ENCODE measurements at places on chromosomes 5 and 9.

- no peak for DNase-seq
Observed at GRCh38 chr9:22211588-22212360, 202.7 kb upstream of the CDKN2B start.

DNA sequence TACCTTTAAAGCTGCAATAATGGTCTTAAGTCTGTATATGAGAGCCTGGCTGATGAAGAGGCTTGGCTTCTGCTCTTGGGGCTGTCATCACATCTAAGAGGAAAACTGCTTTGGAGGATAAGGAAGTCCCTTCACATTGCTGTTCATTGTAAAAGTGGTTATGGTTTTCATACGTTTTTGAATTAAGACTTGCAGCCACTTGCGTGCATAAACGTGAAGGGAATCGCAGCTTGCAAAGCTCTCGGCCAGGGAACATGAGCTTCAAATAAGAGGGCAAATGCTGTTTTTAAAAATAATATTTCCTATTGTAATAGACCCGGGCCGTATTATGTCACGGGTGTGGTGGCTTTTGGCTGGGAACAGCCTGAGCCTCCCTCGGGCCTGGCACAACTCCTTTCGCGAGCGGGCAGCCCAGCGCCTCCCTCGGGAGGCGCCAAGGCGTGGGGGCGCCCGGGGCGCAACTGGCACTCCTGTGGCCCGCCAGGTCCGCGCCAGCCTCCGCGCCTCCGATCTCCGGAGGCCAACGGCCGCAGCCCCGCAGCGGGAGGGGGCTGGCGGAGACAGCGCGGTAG lies 538 bp upstream of the ARHGEF28 start:
- peak; percentile 6 for DNase-seq

GRCh38 chr9:129362287-129363000 lies 184.4 kb upstream of the IER5L start:
- no peak for DNase-seq

GRCh38 chr5:106940301-106940846 lies 730.4 kb downstream of the EFNA5 start:
- DNase-seq: no peak

- no peak for DNase-seq
Observed at GRCh38 chr5:145598184-145598583, 237.0 kb downstream of the PRELID2 start.

- DNase-seq: peak; percentile 68
Observed at GRCh38 chr9:95505717-95506427, 10.9 kb downstream of the PTCH1 start.

DNA sequence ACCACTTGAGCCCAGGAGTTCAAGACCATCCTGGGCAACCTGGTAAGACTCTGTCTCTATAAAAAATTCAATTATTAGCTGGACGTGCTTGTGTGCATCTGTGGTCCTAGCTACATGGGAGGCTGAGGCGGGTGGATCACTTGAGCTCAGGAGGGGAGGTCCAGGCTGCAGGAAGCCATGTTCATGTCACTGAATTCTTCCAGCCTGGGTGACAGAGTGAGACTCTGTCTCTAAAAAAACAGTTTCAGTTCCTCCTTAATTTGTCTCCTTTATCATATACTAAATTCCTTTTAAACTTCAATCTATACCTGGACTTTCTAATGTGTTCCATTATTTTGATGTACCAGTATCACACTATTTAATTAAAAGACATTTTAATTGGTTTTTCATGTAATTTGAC lies 422.2 kb upstream of the TLE4 start:
- no peak for DNase-seq

GRCh38 chr9:128933731-128934130 lies 12.9 kb downstream of the PHYHD1 start:
- no peak for DNase-seq

DNA sequence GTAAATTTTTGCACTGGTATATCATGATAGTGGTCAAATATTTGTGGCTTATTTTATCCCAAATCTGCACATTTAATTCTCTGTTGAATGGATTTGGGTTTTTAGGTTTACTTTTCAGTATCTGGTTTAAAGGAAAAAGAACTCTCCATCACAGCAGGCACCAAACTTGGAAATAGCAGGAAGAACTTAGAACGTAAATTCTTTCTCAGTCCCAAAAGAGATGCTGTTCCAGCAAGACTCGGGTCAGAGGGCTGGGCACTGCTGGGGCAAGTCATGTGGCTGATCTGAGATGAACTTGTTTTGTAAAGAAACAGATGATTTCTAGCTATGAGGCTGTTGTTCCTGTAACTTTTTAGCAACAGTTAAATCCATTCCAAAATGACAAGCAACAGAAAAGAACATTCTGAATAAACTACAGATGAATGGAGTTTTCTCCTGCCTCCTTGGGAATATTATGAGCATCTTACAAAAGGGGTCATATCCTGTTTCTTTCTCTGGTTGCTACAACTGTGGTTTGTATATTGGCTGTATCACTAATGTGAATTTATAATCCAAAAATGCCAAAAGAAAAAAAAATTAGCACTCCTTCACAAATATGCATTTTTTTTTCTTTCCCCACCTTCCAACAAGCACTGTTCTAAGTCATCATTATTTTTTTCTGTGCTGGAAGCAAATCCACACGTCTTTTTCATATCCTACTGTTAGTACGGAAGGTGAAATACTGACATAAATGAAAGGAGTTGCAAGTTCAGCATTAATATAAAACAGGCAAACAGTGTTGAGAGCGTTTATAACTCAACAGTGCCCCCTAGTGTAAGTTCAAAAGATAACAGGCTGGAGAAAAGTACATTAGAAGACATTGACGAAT lies 31.1 kb downstream of the OR2K2 start:
- DNase-seq: peak; percentile 91

DNA sequence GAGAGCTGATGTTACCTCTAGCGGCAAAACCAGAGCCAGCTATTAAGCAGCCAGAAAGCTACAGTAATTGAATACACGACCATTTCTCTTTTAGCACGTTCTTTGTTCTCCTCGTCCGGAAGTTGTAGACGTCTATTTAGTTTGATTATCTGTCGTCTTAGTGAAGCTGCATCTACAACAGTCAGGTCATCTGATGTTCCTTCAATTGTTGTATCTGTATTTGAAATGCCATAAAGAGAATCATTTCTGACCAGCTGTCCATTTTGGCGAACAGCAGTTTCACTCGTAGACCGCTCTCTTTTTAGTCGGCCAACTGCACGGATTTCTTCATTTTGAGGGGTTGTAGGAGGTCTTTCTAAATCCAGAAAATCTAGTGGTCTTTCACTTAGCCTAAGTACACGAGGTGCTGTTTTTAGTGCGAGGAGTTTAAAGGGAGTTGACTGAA lies 12.6 kb downstream of the PDE6A start:
- no peak for DNase-seq

GRCh38 chr5:142686210-142686734 lies 382 bp upstream of the FGF1 start:
- DNase-seq: peak; percentile 64

- DNase-seq: no peak
Observed at GRCh38 chr5:158943057-158943456, 156.7 kb downstream of the EBF1 start.

GRCh38 chr9:70802758-70803436 lies 318.5 kb downstream of the TRPM3 start:
- no peak for DNase-seq

DNA sequence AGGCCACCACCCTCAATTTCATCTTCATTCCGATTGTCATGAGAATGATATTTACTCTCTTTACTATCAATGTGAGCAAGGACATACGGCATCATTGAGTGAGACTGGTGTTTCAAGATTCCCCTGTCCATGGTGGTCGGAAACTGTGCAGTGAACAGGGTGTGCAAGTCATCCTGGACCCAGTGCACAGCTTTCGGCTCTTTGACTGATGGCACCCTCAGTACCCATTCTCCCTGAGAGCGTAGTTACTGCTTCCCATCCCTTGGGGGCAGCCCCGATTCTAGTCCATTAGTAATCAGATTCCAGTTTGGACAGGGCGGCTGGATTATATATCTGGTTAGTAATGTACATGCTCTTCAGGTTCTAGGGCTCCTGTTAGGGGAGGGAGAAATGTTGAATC lies 61.7 kb upstream of the SUB1 start:
- DNase-seq: no peak

GRCh38 chr5:51806677-51807076 lies 423.4 kb downstream of the ISL1 start:
- no peak for DNase-seq

- DNase-seq: no peak
Observed at GRCh38 chr9:113506090-113506589, 42.6 kb downstream of the RGS3 start.

- DNase-seq: no peak
Observed at GRCh38 chr5:68502531-68502930, 287.0 kb downstream of the PIK3R1 start.

DNA sequence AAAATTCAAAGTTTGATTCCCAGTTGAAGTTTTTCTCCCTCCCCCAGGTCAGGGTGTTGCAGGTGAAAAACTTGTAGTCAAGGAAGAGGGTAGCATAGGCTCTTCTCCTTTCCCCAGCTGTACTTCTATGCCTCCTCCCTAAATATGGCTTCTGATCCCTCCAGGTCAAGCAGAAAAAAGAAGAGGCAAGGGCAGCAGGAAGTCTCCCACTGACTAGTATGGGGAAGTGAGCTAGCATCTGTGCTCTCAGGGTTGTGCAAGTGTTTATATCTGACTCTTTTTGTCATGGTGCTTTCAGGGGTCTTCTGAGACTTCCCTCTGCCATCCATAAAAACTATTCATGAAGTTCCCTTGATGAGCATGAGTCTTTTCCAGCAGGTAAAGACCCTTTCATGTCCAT lies 76.0 kb downstream of the ATPSCKMT start:
- peak; percentile 11 for DNase-seq

- DNase-seq: no peak
Observed at GRCh38 chr5:40559306-40559705, 120.4 kb upstream of the PTGER4 start.

DNA sequence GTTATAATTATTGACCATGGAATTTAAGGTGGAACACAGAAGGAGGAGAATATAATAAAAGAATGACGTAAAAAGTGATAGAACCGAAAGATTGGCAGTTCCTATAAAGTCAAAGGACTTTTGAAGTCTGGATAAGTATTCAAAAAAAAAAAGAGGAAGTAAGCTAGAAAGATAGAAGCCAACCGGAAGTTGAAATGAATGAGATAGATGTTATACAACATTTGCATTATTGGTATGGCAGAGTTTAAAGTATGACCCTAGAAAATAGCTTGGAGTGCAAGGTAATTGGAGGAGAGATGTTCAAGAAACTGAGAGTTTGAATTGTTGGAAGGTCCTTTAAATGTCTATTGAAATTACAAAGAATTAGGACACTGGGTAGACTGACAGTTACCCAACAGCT lies 293.6 kb downstream of the FER start:
- DNase-seq: no peak

- no peak for DNase-seq
Observed at GRCh38 chr5:102099766-102100331, 196.2 kb downstream of the SLCO4C1 start.

DNA sequence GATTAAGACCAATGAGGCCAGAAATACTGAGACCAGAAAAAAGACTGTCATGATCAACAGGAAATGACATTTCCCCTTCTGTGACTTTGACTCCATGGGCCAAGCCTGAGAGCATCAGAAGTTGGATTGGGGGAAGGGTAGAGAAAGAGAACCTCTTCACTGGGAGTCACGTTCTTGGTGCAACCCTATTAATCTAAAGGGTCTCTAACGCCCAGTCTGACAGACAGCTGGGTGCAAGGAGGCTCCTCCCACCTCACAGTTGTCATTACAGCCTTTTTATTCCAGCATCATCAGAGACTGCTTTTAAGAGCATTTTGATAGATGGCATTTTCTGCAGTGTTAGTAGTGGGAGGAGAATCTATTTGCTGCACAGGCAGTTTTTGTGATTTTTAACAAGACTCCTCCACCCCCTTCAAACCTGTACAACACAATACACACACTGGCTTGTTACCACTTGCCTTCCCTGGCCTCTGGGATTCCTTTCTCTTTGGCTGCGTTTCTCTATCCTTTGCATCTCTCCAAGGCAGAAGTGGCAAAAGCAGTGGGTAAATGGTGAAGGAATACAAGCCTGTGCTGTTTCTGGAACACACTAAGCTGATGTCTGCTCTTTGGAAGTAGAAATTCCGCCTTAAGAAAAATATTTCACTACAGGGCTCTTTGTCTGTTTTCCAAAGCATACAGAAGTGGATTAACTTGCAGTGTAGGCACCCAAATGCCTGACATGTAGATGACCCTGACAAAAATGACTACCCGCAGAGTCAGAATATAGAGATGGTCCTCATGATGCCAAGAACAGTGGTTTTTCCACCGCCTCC lies 310.4 kb upstream of the ZNF608 start:
- DNase-seq: no peak

DNA sequence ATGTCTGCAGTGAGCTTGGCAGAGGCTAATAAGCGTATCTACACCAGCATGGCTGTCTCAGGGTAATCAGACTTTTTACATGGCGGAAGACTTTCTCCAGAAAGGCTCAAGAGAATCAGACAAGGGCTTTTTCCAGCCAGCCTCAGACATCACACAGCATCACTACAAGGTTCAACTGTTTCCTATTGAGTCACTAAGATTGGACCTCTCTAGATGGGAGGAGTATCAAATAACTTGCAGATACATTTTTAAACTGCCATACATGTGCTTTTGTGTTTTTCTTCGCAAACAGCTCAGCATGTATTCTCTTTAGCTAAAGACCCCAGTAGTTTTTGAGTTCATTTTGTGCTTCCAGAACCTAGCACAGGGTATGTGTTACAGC lies 22.9 kb upstream of the PIK3R1 start:
- DNase-seq: no peak

- no peak for DNase-seq
Observed at GRCh38 chr5:118321081-118321480, 667.3 kb downstream of the DTWD2 start.

DNA sequence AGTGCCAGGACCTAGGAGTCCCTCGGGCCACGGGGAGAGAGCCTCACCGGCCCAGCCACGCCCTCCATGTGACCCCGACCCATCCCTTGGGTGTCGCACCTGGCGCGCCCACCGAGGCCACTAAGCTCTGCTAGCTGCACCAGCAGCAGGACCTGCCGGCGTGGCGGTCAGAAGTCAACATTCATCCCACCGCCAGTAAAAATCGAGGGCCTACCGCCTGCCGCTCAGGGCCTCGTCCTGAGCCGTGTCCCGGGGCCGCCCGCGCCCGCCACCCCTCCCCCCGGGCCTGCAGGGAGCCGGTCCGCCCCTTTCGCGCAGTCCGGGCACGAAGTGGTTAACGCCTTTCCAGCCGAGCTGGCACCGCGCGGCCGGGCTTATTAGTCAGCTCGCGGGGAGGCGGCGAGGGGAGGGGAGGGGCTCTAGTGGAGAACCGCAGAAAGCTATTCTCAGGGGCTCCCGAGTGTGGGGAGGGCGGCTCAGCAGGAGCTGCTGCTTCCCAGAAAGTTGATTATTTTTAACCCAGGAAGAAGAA lies 124.4 kb downstream of the C9orf50 start:
- DNase-seq: peak; percentile 94

GRCh38 chr5:6674421-6674820 lies 38.8 kb upstream of the TENT4A start:
- DNase-seq: no peak

DNA sequence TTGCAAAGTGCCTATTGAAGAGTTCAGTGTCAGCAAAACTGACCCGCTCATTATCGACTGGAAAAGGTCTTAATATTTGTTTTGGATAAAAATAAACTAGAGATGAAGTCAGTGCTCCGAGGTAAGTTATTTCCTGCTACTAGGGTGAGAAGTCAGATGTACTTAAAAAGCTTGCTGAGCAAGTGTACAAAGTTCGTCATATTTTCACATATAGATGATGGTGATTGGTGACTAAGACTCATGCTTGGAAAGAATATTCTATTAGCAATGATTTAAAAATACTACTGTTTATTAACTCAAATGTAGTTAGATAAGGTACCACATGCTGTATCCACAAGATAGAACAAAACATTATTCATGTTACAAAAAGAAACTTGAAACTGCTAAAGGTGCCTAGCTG lies 643.7 kb downstream of the GABRG2 start:
- no peak for DNase-seq

- DNase-seq: no peak
Observed at GRCh38 chr5:172235827-172236736, 42.1 kb downstream of the EFCAB9 start.

Measured in globus pallidus (tissue), 1 donor.